Upper lobe of left lung (tissue), 6 donors: ENCODE measurements at places on chromosomes 13 and 19.
A peak's percentile ranks its signal among the peaks of the same experiment; 100 is the strongest.

DNA sequence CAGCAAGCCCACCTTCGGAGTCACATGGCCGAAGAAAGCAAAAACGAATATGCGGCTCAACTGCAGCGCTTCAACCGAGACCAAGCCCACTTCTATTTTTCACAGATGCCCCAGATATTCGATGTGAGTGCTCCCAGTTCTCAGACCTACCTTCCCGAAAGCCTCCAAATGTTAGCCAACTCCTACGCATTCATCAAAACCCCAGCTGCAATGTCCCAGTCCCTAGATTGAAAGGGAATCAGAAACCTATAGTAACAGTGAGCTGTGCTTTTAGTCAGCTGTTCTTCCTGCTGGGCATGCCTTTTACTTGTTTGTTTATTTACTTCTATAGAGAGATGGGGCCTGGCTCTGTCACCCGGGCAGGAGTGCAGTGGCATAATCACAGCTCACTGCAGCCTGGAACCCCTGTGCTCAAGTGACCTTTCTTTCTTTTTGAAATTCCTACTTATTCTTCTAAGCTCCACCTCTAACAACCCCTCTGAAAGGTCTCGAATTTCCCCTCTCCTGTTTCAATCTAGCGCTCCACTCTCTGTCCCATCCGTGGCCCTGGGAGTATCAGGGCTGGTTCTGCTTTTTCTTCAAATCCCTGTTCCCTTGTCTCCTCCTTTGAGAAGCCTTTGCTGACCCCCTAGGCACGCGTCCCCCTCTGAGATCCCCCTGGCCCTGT is 4.4 kb downstream of the TRIP10 start:
- peaks cover 60% of the 10 kb centered on the region for H3K4me1 ChIP-seq
- no peaks in the 10 kb centered on the region for H3K27me3 ChIP-seq
- no peak for DNase-seq
- peak overlapping the region; percentile 14 for H3K4me3 ChIP-seq

- no peaks in the 10 kb centered on the region for H3K36me3 ChIP-seq
- H3K27me3 ChIP-seq, result no peaks in the 10 kb centered on the region
- DNase-seq, result no peak
- H3K4me3 ChIP-seq, result no peak overlapping the region
Observed at GRCh38 chr13:94384231-94384905, 95.1 kb downstream of the DCT start.

DNA sequence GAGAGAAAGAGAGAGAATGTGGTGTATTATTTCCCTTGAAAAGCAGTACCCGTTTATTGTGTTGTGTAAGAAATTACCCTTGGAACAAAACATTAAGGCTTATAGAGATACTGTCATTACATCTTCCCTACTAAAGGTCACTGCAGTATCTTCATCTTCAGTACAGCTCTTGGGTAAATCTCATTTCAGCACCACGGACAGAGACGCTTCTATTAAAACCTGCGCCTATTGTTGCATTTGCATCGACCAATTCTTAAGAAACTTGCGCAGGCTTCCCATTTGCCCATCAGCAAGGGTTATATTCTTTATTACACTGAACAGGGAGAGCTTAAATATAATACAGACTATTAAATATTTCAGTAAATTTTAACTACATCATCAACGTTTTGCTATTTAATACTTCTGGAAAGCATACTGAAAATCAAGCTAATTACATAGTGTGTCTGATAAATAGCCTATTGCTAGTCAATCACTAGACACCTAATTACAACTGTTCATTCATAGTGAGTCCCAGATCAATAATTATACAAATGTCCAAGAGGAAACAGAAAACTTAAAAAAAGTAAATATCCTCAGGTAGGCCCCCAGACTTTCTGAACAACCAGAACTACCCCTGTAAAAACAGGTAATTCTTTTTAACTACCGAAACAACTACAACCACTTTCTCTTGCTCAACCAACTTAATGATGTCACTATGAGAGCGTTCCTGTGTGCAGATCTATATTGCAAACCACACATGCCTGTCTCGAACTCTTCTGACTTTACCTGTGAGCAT is 350.6 kb downstream of the LIG4 start:
- H3K4me3 ChIP-seq, result no peak overlapping the region
- no peaks in the 10 kb centered on the region for H3K36me3 ChIP-seq
- DNase-seq, result no peak
- H3K4me1 ChIP-seq, result peaks cover 10% of the 10 kb centered on the region
- no peaks in the 10 kb centered on the region for H3K27me3 ChIP-seq
- no peak overlapping the region for H3K27ac ChIP-seq

DNA sequence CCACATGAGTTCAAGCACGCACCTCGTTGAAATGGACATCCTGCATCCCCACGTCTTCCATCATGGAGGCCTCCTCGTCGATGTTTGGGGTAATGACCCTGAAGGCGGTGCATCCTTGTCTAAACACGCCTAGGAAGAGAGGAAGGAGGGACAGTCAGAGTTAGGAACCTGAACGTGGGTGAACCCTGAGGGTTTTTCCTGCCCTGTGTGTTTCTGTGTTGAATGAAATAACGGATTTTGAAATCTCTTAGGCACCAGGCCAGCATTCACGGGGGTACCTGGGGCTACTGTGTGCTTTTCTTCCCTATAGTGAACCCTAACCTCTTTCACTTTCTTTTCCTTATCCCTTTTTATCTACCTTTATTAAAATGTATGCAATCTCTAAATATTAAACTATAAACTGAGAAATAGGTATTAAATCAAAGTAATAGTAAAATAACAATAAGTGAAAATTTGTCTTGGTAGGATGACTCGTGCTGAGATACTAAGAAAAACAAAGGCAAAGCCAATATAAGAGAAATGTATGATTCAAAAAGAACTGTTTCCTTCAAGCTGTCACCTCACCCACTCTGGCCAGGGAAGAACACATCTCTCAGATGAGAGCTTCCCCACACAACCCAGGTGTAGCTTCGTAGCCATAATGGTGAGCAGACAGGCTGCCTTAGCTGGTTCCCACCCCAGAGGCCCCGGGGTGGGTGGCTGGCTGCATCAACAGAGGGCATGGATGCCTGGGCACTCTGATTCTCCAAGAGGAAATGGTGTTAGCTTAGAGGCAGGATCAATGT is 72.1 kb upstream of the SLC15A1 start:
- no peak for DNase-seq
- H3K27me3 ChIP-seq, result no peaks in the 10 kb centered on the region
- H3K4me3 ChIP-seq, result no peak overlapping the region
- H3K36me3 ChIP-seq, result peaks cover 91% of the 10 kb centered on the region
- H3K27ac ChIP-seq, result no peak overlapping the region
